GDM1 (cell line): ENCODE measurements at places on chromosomes 2 and 18.

- no peak for DNase-seq
Observed at GRCh38 chr18:57353940-57354461, 1.6 kb downstream of the ST8SIA3 start.

GRCh38 chr2:207819839-207820784, 50.4 kb upstream of the FZD5 start:
- DNase-seq = no peak

- no peak for DNase-seq
Observed at GRCh38 chr2:128563348-128563687, 244.7 kb upstream of the HS6ST1 start.

- DNase-seq = no peak
Observed at GRCh38 chr18:63579616-63580015, 7.5 kb upstream of the SERPINB13 start.

- no peak for DNase-seq
Observed at GRCh38 chr2:17813010-17813741, 3.1 kb upstream of the MSGN1 start.

DNA sequence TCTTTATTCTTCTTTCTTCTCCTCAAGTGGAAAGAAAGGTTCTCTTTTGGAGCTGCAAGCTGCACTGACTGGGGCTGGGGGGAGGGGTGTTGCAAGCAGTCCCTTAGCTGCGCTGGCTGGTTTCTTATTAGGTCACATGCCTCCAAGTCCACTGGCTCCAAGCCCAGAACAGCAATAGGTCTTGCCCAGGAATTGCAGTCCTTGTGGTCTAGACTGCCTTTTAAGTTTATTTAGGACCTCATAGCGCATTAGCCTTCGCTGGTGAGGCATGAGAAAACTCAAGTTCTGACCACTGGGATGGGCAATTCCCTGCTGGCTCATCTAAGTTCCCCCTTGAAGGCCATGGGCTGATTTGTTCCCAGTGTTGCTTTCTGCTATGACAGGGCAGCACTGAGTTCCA, 138.6 kb upstream of the SCN7A start:
- no peak for DNase-seq

- DNase-seq = no peak
Observed at GRCh38 chr2:7950035-7950612, 731.7 kb upstream of the ID2 start.

GRCh38 chr2:26917135-26917836, 53.2 kb upstream of the MAPRE3 start:
- DNase-seq = no peak

DNA sequence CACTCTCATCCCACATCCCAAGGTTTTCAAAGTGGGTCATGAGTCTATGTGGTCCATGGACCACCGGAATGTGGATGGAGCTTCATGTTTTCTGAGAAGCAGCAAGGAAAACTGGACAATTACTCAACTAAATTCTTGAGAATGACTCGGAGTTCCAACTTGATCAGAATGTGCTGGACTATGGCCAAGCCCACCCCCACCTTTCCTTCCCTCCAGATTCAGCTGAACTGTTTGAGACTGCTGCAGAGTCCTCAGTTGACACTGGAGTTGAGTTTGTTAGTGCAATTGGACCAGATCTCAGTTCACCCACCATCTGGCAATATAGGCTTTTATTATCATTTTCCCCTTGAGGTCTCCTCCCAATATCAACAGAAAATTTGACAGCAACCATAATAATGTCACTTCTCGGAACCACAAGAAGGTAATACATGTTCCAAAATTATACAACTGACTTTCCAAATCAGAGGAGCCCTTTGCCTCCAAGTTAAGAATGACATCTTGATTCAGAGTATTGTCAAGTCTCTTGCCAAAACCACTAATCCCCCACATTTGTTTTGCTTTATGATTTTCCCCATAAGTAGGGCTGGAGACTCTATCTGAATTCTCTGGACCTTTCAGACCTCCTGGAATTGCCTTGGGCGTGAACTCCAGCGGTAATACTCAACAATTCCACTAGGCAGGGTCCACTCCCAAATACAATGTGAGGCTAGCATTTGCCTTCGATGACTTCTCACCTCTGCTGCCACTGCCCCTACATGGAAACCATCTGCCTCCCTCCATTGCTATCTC, 8.8 kb downstream of the COL4A4 start:
- DNase-seq = no peak

- DNase-seq = no peak
Observed at GRCh38 chr18:48514786-48515185, 24.0 kb upstream of the CTIF start.

GRCh38 chr2:182432051-182432450, 5.2 kb upstream of the PDE1A start:
- DNase-seq = no peak

- DNase-seq = no peak
Observed at GRCh38 chr2:172114579-172114978, 11.9 kb upstream of the DLX2 start.

GRCh38 chr18:22558945-22559385, 141.2 kb upstream of the CTAGE1 start:
- DNase-seq = no peak

DNA sequence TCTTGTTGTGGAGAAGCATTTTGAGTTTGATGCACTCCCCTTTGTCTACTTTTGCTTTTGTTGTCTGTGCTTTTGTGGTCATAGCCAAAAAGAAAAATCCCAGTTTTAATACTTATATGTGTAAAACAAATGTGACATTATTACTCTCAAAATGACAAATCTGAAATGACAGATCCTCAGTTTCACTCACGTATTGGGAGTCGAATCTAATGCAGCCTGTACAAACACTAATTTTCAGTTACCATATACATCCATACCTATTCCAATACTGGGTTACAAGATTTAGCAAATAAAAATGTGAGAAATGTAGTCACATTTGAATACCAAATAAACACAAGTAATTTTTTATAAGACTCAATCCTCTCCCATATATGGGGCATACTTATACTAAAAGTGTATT, 148.2 kb upstream of the ZNF516 start:
- no peak for DNase-seq

DNA sequence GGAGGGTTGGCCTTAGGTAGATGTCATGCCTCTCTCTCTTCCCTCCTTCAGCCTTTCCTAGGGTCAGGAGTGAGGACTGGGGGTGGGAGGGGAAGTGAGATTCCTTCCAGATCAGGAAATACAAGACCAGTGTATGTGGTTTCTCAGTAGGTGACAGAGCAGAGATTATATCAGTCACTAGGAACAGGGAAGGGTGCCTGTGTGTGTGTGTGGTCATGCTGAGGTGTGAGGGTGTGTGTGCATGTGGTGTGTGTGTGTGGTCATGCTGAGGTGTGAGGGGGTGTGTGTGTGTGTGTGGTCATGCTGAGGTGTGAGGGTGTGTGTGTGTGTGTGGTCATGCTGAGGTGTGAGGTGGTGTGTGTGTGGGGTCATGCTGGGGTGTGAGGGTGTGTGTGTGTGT, 259.8 kb downstream of the LOXHD1 start:
- no peak for DNase-seq

GRCh38 chr18:13893418-13893760, 21.9 kb downstream of the MC2R start:
- no peak for DNase-seq

DNA sequence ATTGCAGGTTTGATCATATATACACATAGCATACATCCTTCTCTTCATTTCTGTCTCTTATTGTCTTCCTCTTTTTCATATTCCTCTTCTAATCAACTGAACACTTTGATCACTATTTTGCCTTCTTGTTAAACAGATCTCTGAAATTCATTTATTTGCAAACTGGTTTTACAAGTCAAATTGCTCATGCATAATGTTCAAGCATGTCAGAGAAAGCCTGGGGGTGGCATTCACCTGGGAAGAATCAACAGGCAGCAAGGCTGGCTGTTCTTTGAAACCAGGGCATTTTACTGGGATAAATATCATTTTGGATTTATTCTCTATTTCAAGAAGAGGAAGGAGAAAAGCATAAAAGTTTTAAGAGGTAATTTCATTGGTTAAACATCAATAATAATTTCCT, 66.9 kb upstream of the LRATD1 start:
- no peak for DNase-seq

GRCh38 chr2:233380995-233381637, 26.8 kb downstream of the DGKD start:
- no peak for DNase-seq

- DNase-seq = no peak
Observed at GRCh38 chr2:133561045-133561852, 7.0 kb downstream of the NCKAP5 start.

DNA sequence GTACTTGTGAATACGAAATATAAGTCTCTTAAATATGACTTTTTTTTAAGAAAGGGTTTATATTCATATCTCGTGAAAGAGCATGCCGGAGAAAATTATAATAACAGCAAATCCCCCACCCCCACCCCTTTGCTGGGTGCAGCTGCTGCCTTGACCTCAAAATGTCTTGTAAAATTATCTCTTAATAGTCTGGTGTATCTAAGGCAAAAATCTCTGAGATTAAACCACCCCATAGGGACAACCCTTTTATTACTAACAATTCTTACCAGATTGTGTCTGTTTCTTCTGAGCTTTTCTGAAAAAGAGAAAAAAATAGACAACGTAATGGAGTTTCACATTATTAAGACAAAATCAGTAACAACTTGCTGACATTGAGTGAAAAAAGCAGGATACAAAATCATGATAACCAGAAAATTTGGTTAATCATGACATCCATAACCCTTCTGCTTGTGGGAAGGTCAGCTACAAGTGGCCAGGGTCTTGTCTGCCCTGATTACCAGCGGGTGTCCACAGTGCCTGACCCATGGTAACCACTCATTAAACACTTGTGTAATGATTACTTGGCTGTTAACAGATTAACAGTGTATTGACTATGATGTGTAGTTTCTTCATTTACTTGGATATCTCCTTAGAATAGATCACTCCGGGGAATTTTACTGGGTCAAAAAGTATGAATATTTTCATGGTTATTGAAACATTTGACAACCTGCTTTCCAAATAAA, 1.5 kb downstream of the STRADB start:
- no peak for DNase-seq
